ENCODE measurements at places on chromosomes 3 and 15.
A peak's percentile ranks its signal among the peaks of the same experiment; 100 is the strongest.

GRCh38 chr15:57455929-57456328 lies 79.6 kb downstream of the CGNL1 start:
- no peak for DNase-seq

GRCh38 chr3:66792086-66792485 lies 206.0 kb upstream of the KBTBD8 start:
- no peak for DNase-seq

DNA sequence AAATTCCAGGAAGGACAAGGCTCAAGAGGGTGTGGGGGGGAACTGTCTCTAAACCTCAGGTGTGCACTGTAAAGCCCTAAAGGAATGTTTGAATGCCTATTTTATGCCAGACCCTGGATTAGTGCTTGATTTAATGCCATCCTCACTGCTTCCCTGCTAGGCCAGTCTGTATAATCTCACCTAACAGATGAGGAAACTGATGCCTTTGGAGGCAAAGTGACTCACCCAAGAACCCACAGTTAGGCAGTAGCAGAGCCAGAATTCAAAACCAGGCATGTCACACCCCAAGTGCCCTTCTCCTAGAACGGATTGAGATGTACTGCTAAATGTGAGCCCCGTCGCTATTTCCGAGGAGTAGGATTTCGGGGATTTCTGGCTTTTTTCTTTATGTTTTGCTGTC lies 7.8 kb downstream of the CAMK1 start:
- no peak for DNase-seq

DNA sequence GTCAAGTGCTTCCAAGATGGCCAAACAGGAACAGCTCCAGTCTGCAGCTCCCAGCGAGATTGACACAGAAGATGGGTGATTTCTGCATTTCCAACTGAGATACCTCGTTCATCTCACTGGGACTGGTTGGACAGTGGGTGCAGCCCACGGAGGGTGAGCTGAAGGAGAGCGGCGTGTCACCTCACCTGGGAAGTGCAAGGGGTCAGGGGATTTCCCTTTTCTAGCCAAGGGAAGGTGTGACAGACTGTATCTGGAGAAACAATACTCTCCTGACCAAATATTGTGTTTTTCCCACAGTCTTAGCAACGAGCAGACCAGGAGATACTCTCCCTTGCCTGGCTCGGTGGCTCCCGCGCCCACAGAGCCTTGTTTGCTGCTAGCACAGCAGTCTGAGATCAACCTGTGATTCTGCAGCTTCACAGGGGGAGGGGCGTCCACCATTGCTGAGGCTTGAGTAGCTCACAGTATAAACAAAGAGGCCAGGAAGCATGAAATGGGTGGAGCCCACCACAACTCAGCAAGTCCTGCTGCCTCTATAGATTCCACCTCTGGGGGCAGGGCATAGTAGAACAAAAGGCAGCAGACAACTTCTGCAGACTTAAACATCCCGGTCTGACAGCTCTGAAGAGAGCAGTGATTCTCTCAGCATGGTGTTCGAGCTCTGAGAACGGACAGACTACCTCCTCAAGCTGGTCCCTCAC lies 293.5 kb upstream of the SUCLG2 start:
- DNase-seq: no peak

DNA sequence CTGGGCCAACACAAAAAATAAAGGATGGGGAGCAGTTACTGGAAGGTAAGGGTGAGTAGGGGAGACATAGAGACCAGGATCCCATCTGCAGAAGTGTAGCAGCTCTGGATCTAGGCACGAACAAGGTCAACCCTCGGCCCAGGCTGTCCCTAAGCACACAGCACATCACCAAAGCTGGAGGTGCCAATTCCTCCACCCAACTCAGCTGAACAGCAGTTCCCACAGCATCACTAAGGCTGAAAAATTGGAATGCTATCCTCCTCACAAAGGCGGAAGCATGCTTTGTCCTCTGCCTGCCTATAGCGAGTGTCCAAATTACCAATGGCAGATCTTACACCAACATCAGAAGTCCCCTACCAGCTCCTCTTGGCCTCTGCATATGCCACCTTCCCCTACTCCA lies 33.9 kb downstream of the OSBPL10 start:
- no peak for DNase-seq

DNA sequence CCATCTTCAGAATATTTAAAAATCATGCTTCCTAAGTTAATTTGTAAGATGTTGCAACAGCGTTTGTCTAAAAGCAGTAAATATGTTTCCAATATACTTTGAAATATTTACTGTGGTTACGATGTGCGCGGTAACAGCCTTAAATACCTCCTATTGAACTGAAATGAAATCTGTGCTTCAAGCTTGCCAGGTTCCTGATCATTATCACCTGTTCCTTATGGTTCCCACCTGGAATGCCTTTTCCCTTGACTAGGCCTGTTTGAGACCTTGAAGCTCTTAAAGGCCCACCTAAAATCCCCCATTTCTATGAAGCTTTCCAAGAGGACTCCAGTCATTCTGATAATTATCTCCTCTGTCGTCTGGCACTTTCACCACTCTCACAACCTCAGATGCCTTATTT lies 146.7 kb downstream of the NAALADL2 start:
- no peak for DNase-seq

GRCh38 chr3:158744567-158745288 lies 12.5 kb upstream of the RARRES1 start:
- DNase-seq: no peak

DNA sequence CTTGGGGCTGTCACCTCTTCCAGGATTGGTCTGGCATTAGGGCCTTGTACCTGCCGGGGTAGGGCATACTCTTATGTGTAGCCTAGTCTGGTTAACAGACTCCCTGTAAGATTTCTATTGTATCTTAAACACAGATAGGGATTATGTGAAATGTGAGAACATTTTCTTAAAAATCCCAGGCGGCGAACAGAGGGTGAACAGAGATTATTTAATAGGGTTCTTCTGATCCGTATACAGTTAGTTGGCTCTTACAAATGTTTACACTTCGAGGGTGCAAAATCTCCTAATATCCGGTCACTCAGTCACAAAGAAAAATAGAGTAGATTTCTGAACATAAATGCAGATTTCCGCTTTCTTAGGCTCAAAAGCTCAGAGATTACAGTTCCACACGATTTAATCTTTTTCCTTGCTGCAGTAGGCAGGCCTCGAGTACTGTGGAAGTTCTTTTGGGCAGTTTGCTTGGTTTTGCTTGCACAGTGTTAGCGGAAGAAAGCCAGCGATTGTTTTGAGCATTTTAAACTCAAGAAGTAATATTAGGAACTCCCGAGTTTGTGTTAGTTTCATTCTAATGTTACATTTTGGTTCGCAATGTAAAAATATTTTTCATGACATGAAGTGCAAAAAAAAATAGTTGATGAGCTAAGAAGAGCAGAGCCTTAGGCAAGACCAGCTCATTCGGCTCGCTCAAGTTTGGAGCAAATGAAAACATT lies 993 bp downstream of the PLCL2 start:
- no peak for DNase-seq

- DNase-seq: no peak
Observed at GRCh38 chr3:142106548-142106947, 42.8 kb downstream of the TFDP2 start.

DNA sequence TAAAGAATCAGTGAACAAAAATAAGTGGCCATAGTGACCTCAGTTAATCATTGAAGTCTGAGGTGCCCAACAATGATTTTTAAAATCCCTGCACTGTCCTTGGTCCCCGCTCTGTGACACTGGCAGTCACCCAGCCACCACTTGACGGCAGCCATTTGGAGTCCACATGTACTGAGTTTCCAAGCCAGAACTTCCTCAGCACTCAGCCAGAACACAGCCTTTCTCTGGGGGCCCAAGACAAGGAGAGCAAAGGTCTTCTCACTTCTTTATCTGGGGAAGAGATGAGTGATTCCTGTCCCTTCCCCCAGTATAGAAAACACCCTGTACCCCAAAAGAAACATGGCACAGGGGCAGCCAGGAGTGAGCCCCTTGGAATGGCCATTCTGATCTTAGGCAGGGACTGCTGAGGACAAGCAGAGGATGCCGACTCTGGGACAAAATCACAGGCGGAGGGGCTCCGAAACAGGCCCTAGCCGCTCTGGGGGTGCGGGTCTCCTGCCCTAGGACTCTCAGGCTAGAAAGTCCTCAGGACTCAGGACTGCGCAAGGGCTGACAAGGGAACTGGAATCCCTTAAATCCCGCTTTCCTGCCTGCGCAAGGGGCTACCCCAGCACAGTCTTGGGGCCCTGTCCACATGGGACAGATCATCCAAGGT lies 12.8 kb downstream of the PAK6 start:
- no peak for DNase-seq

GRCh38 chr3:44334326-44334725 lies 4.2 kb upstream of the TCAIM start:
- DNase-seq: no peak

DNA sequence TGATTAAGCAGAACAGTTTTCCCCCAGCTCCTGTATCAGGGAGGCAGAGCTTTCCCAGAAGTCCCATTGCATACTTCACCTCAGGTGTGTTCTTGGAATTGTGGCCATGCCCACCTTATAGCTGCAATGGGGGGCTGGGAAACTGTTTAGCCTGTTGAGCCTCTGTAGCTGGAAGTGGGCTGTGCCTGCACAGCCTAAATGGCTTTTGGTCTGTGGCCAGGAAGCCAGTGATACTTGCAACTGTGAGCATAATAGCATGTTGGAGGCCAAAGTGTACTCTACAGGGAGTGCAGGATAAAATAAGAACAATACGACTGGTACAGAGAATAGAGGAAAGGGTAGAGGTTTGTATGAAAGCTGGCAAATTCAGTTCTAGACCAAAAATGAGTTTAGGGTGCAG lies 248.5 kb downstream of the PTPRG start:
- DNase-seq: no peak

- no peak for DNase-seq
Observed at GRCh38 chr15:29688506-29689286, 133.6 kb downstream of the TJP1 start.

DNA sequence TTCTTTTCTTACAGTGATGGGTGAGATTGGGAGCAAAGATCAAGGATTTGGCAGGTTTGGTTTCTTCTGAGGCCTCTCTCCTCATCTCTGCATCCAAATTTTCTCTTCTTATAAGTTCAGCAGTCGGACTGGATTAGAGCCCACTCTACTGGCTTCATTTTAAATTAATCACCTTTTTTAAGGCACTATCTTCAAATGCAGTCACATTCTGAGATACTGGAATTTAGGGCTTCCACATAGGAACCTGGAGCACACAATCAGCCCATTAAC lies 56.5 kb upstream of the PLSCR4 start:
- no peak for DNase-seq

DNA sequence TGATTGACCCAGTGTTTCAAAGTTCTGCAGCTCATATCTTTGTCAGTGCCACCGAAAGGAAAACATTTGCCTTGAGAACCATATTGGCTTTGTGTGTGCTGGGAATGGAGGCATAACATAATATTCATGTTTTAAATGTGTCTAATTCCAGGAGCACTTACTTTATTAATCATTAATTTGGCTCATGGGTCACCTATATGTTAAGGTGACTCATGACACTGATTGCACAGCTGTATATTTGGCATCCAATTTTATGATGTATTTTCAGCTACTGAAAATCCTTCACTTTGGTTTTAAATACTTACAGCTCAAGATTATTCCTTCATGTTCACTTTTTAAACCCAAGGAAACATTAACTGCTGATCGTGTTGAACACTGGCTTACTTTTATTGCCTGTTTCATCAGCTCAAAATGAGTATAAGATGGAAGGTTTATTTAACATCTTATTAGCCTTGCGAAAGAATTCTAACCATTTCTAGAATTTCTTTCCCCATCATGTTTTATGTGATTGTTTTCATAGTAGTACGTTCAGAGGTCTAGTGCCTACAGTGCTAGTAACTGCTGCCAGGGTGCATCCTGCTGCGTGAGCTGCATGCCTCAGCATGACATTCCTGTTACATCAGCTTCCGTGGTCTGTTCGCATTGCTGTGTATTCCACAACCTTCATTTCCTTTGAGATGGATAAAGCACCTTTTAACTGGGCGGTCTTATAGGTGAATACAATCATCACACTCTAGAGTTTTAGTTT lies 63.7 kb downstream of the LRCH3 start:
- peak; percentile 70 for DNase-seq

- DNase-seq: no peak
Observed at GRCh38 chr3:8317661-8318649, 183.7 kb upstream of the LMCD1 start.

DNA sequence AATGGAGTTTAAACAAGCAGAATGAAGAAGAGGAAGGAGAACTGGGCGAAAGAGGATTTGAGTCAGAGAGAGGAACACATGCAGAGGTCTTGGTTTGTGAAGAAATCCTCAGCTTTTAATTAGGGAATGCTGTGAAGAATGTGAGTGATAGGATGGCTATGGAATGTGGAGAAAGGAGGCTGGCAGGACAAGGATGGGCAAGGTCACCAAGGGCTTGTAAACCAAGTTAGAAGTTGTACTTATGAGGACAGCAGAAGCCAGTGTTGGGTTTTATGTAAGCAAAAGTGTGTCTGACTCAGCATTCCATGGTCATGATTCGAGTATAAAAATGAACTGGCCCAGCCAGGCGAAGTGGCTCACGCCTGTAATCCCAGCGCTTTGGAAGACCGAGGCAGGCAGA lies 60.0 kb upstream of the IL12A start:
- DNase-seq: peak; percentile 84

DNA sequence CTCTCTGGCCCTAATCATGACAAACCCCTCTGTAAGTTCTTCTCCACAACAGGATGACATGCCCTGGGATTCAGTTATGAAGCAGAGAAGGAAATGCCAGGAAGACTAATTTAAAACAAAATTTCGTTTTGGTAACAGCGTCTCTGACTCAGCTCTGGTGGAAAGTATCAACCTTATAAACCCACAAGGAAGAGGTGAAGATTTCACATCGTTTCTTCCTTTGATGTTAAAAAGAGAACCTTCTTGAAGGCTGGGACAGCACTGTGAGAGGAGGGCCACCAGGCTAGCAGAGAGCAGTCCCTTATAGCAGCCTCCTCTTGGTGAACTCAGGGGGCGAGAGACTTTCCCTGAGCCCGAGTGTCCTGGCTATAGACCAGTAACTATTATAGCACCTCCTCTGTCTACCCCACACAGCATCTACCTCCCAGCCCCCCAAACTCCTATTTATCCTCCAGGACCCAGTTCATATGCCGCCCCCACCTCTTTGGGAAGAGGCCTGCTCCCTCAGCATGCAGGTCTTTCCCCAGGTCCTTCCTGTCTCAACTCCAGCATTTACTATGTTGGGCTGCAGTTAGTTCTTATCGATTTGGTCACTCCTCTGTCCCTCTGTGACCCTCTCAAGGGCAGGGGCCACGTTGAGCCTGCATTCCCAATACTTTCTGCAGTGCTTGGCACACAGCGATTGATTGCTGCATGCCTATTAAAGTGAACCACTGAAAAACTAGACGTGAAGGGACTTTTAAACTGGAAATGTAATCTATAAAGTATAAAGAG lies 321.5 kb upstream of the ICE2 start:
- DNase-seq: no peak

GRCh38 chr3:188573291-188573940 lies 419.5 kb downstream of the LPP start:
- no peak for DNase-seq

GRCh38 chr3:20424086-20424485 lies 238.1 kb upstream of the SGO1 start:
- DNase-seq: no peak

- DNase-seq: no peak
Observed at GRCh38 chr3:62139957-62140356, 233.4 kb downstream of the FEZF2 start.

GRCh38 chr3:126211569-126211968 lies 31.2 kb upstream of the ALDH1L1 start:
- no peak for DNase-seq

GRCh38 chr3:196968233-196969133 lies at the start of gene PIGZ:
Gene PIGZ (minus strand): TSS chr3:196968833. CDS start chr3:196952031, 16,802 bp downstream.
- DNase-seq: peak; percentile 61
